ENCODE measurements at places on chromosomes 7 and 10.

DNA sequence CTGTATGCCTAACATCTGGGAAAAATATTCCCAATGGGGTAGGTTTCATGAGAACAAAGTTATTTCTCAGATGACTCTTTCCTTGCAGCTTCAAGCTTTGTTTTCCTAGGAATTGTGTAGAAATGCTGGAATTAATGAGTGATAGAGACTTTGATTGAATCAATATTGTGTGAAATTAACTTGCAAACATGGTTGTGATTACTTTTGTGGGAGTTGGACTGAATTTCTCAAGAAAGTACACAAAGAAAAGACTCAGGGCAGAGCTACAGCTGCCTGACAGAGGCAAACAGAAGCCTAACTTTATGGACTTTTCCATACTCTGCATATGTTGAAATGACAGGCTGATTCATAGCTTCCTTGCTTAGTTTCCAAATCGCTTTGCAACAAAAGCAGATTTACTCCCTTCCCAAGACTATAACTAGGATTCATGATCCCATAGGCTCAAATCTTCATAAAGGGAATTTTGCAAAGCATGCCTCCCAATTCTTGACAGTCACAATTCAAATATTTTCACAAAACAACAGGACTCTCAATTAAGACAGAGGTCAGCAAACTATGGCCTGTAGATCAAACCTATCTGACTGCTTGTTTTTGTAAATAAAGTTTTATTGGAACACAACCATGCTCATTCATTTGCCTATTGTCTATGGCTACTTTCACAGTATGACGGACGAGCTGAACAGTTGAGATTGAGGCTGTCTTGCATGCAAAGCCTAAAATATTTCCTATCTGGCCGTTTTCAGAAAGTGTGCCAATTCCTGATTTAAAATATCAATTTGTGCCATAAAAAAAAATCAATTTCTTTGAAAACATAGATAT is 27.6 kb downstream of the NRP1 start:
- DNase-seq: no peak

GRCh38 chr7:25173184-25173583 is 48.1 kb upstream of the CYCS start:
- no peak for DNase-seq

GRCh38 chr10:116094356-116094755 is 178.7 kb downstream of the GFRA1 start:
- DNase-seq: no peak

DNA sequence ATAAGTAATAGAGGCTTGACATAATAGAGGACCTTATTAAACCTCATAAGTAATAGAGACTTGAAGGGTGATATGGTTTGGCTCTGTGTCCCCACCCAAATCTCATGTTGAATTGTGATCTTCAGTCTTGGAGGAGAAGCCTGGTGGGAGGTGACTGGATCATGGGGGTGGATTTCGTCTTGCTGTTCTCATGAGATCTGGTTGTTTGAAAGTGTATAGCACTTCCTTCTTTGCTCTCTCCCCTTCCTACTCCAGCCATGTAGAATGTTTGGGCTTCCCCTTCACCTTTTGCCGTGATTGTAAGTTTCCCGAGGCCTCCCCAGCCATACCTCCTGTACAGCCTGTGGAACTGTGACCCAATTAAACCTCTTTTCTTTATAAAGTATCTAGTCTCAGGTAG is 8.6 kb downstream of the KIFBP start:
- no peak for DNase-seq

DNA sequence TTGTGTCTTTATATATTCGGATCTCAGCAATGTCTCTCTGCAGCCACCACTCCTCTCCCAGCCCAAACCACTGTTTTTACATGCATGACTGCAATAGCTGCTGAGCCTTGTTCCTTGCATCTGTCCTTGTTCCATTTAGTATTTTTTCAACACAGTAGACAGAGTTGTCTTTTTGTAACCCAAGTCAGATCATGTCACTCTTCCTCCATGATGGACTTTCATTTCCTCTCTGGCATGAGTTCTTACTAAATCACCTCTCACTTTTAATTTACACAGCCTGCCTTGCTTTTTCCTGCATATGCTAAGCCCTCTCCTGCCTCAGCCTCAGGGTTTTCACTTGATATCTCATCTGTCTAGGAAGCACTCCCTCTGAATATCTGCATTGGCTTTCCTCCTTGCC is 353.2 kb downstream of the HGF start:
- no peak for DNase-seq

DNA sequence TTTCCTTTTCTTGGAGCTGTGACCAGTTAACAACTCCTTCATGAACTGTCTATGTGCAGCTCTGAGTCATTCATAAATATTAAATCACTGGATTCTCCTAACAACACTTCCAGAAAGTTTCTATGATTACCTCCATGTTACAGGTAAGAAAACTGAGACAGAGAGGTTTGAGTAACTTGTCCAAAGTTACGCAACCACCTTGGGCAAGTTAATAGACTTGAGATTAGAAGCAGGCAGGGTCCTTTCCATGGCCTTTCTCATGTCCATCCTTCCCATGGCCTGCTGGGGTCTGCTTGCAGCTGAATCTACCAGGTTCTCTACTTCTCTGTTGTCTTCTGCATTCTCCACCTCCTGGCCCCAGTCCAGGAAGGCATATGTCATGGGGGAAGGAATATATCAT is 648.8 kb upstream of the MKI67 start:
- no peak for DNase-seq

- DNase-seq: no peak
Measured at GRCh38 chr10:70785190-70785589, at the start of gene TBATA. Gene TBATA (minus strand): TSS chr10:70785377. CDS start chr10:70783379, 1,998 bp downstream.

DNA sequence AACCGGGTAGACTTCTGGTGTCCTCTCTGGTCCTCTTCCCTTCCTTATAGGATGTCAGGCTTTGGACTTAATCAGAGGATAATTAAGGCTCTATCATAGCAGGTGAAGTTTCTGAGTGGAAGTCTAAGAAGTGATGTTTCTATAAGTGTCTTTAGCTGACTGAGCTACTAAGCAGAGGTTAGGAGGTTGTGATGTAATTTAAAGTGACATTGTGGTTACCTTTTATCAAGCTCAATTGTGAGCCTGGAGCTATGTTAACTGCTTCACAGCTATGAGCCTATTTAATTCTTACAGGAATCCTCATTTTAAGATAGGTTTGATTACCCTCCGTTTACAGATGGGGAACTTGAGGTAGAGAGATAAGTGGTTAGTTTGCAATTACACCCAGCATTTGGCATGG is 365.1 kb downstream of the AUTS2 start:
- no peak for DNase-seq

DNA sequence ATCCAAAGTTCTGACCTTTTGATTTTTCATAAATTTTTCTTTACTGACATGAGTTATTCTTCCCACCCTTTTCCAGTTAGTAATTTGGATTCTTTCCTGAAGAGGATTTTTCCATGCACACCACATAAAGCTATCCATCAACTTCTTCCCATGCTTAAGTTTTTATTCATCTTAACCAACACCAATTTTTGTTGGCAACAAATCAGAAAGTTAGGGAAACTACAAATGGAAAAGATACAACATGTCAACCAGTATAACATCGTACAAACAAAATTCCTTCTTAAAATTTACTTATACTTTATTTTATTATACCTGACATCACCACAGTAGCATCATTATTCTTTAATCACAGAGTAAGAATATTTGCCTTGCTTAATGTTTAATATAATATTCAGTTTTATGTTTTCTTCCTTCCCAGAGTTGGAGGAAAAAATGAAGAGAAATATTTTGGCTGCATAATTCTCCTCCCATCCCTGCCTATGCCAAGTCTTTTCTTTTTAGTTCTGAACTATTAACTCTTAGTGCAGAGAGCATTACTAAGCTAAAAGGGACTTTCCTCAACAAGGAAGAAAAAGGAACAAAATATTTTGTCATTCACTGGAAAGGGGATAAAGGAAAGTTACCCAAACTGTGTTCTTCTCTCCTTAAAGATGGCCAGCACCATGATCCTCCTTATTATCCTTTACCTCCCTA is 67.5 kb upstream of the MEOX2 start:
- DNase-seq: no peak

DNA sequence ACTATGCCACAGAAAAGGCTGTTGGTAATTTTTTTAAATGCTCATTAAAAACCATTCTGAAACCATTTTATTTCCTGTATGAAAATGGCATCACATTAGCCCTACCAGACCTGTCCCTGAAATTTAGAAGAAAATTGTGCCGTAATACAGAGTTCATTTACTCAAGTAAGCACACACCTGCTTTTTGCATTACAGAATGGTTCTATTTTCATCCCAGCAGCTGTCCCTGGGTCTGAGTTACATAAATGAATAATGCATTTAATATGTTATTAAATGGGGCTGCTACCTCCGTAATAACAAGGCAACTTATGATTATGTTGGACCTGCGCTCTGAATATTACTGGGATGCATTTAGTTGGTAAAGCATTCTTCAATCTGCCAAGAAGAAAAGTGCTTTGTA is 508.9 kb downstream of the SORCS1 start:
- no peak for DNase-seq

- DNase-seq: no peak
Measured at GRCh38 chr10:52400562-52400961, 86.5 kb downstream of the DKK1 start.

GRCh38 chr7:2274666-2275065 is 32.6 kb downstream of the NUDT1 start:
- DNase-seq: no peak

GRCh38 chr10:97542169-97543024 is 30.2 kb upstream of the ANKRD2 start:
- DNase-seq: no peak

DNA sequence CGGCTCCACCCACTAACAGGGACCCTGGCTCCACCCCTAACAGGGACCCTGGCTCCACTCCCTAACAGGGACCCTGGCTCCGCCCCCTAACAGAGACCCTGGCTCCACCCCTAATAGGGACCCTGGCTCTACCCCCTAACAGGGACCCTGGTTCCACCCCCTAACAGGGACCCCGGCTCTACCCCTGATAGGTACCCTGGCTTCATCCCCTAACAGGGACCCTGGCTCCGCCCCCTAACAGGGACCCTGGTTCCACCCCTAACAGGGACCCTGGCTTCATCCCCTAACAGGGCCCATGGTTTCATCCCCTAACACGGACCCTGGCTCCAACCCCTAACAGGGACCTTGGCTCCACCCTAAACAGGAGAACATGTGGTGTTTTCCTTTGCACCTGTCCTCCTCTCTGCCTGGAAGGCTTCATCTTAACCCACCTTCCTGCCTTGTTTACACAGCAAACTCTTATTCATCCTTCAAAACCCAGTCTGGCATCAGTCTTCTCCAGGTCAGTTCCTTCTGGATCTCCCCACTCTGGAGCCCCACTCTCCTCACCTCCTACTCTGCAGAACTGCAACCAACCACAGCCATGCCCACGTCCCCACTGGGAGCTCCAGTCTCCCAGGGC is 58.0 kb downstream of the CHST15 start:
- no peak for DNase-seq

- DNase-seq: no peak
Measured at GRCh38 chr10:132077091-132077490, 11.3 kb downstream of the JAKMIP3 start.

DNA sequence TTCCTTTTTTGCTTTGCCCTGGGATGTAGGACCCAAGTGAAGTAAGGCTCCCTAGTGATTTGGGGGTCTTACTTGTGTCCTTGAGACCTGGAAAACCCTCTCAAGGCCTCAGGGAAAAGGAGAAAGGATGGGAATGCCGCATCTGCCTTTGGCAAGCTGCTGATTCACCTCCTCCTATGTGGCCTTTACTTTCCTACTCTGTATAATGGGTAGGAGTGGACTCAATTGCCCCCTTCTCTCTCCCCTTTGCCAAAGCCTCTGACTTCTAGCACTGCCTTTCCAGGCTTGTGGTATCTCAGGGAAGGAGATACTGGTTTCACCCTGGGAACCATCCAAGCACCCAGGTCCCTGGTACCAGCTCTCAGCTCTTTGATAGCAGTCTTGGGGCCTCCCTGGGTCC is 35.4 kb downstream of the UNC5B start:
- no peak for DNase-seq

GRCh38 chr10:49001870-49002672 is 62.4 kb upstream of the LRRC18 start:
- no peak for DNase-seq

- no peak for DNase-seq
Measured at GRCh38 chr10:70034232-70034631, 18.4 kb upstream of the MACROH2A2 start.

DNA sequence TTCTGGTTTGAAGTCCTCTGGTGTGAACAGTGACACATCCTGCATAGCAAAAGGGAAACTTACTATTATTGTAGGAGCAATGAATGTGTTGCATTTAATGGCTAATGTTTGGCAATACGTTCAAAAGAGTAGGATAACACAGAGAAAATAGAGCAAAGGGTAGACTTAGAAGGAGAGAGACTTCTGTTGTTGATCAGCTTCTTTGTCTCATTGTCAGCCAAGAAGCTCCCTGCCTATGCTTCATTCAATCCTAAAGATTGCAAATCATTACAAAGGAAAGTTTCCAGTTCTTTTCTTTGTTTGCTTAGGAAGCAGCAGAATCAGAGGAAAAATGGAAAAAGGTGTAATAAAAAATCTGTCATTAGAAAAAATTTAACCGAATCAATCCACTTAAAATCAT is 7.9 kb upstream of the TSPAN13 start:
- no peak for DNase-seq

- DNase-seq: no peak
Measured at GRCh38 chr7:41010967-41011366, 691.9 kb downstream of the INHBA start.
